CD8-positive, alpha-beta memory T cell (primary cell): ENCODE measurements at places on chromosomes 5 and 9.

DNA sequence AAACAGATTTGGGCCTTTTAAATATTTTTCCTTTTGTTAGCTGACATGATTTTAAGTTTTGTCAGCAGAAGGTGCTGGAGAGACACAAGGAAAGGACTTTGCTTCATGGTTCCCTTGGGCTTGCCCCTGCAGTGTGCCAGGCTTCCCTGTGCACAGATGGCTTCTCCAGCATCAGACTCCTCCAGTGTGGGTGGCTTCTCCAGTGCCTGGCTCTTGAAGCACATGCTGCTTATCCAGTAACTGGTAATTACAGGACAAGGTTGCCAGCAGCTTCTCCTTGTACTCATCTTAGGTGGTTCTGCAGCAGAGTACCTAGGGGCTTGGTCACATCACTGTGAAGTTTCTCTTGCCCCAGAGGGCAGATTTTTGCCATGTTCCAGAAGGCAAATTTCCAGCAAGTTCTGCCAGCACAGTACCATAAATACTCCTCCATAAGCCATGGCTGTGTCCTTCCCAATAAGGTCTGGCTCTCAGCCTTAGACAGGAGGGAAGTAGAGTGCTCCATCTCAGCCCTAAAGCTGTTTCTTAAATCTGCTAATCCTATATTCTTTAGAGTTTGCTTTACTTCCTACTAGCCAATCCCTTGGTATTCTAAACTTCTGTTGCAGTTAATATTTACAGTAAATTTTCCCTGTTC is 62.4 kb downstream of the PJA2 start:
- DNase-seq = no peak
- no peak overlapping the region for H3K27ac ChIP-seq
- no peak overlapping the region for H3K4me3 ChIP-seq

DNA sequence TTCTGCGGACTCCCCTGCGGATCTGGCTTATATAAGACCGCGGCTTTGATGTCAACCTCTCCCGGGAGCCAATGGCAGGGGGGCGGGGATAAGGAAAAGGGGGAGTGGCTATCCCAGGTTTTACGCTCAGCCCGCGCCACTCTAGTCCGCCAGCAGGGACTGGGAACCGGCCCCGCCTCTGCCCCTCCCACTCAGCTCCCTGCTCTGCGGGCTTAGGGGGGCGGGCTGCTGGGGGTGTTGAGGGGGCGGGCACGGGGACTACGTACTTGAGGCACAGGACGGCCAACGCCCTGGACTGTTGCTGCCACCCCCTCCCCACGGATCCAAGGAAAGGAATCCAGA is at the start of gene HAND1:
Gene HAND1, minus strand, starts transcription at position 4 of the 342 bp plus-strand sequence. CDS start 219 bp downstream, outside the sequence.
- no peaks in the 10 kb centered on the region for H3K36me3 ChIP-seq
- no peak for DNase-seq
- H3K27ac ChIP-seq = no peak within 1 kb of the TSS
- peaks cover 89% of the 10 kb centered on the region for H3K27me3 ChIP-seq

DNA sequence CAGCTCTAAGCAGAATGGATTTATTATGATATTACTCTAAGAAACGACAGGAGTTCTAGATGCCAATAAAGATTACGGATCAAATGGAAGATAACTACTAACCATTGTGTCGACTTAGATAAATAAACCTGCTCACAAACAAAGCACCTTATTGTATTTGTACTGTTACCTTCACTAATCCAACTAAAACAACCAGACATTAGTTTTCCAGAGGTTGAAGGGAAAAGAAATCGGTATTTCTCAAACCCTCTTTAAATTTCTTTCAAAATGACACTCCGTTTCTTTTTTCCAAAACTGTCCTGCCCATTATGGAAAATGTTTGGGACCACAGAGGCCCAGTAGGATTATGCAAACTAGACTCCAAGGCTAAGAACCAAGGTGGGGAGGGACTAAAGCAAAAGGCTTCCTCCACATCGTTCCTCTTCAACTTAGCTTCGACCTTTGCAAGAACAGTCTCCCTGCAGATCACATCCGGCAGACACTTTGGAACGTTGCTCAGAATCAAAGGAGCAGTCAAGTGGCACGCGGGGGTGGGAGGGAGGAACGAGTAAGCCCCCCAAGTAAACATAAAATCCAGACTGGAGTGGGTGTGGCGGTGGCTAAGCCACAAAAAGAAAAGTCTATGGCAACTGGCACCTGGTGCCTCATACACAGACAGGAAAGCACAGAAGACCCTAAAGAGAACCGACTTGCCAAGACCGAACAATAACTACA is 2.7 kb downstream of the MLLT3 start:
- H3K4me1 ChIP-seq = peaks cover 32% of the 10 kb centered on the region
- H3K36me3 ChIP-seq = no peaks in the 10 kb centered on the region
- peak; percentile 58 for DNase-seq
- H3K4me3 ChIP-seq = peak overlapping the region; percentile 39

DNA sequence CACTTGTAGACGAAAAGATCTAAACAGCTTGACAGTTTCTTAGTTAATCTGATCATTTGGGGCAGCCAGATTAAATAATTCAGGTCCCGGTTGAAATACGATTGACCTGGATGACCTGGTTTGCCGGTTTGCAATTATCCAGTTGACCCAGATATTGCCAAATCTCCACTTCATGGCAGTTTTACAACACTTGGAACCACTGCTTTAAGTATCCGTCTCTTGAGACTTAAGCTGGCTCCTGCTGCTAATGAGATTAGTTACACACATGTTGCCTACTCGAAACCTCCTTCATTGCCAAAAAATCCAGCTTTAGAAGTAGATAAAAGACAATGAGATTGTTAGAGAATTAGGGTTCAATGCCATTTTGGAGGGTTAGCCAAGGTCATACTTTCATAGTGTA is 136.2 kb upstream of the HAPLN1 start:
- no peak overlapping the region for H3K4me3 ChIP-seq
- H3K27me3 ChIP-seq = no peaks in the 10 kb centered on the region
- H3K27ac ChIP-seq = no peak overlapping the region
- H3K4me1 ChIP-seq = no peaks in the 10 kb centered on the region
- no peak for DNase-seq

- peaks cover 33% of the 10 kb centered on the region for H3K27me3 ChIP-seq
- no peak for DNase-seq
- H3K4me1 ChIP-seq = peaks cover 5% of the 10 kb centered on the region
Observed at GRCh38 chr5:178590924-178591423, 781 bp upstream of the COL23A1 start.

DNA sequence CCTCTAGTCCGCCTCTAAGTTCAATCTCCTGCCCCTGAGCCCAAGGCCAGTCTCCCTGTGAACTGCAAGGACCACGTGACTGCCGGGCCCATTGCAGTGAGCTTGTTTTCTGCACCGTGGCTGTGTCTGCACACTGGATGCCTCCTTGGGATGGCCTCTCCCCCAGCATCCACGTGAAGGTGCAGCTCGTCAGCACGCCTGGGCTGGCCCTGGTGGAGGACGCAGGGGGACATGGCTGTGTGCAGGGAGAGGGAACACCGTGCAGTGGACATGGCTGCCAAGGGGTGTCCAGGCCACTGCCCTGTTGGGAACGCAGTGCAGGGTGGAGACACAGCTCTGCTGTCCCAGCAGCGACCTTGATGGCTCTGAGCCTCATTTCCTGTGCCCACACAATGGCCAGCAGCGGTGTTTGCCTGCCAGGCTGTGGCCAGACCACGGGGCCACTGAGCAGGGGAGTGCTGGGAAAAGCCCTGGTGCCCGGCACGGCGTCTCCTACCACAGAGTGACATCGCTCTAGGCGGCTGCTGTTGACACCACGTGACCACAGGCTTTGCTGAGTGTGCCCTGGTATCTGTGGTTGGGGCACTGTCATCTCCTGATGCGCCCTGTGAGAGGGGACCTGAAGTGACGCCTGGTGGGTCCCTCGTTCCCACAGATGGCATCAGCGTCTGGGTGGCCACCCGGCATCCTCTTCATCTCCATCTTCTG is 26.9 kb upstream of the EXOC3 start:
- H3K36me3 ChIP-seq = no peaks in the 10 kb centered on the region
- no peaks in the 10 kb centered on the region for H3K4me1 ChIP-seq
- DNase-seq = no peak
- peak overlapping the region; percentile 69 for H3K27ac ChIP-seq

GRCh38 chr5:135671052-135671705 is 92.4 kb upstream of the CXCL14 start:
- no peaks in the 10 kb centered on the region for H3K36me3 ChIP-seq
- H3K27ac ChIP-seq = no peak overlapping the region
- no peak overlapping the region for H3K4me3 ChIP-seq

GRCh38 chr9:88814577-88814976 is 176.7 kb upstream of the S1PR3 start:
- no peak overlapping the region for H3K4me3 ChIP-seq
- H3K36me3 ChIP-seq = no peaks in the 10 kb centered on the region
- H3K27ac ChIP-seq = no peak overlapping the region
- no peaks in the 10 kb centered on the region for H3K27me3 ChIP-seq
- DNase-seq = no peak

DNA sequence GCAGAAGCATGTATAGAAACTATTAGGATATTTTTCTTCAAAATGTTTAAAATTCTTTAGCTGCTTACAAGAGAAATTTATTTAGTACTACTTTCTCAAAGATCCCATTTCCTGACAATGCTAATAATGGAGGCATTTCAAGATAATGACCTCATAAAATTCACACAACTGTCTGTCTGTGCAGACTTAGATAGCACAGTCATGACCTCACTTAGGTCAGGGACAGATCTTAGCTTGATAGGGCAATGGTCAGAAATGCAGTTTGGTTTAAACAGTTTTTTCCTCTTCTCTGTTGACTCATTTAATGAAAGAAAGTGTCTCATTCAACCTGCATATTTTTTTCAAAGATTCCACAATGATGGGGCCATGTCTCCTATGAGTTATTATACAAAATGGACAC is 128.4 kb downstream of the GRIA1 start:
- H3K27ac ChIP-seq = no peak overlapping the region
- H3K36me3 ChIP-seq = no peaks in the 10 kb centered on the region
- DNase-seq = no peak
- H3K27me3 ChIP-seq = no peaks in the 10 kb centered on the region
- no peaks in the 10 kb centered on the region for H3K4me1 ChIP-seq
- H3K4me3 ChIP-seq = no peak overlapping the region

DNA sequence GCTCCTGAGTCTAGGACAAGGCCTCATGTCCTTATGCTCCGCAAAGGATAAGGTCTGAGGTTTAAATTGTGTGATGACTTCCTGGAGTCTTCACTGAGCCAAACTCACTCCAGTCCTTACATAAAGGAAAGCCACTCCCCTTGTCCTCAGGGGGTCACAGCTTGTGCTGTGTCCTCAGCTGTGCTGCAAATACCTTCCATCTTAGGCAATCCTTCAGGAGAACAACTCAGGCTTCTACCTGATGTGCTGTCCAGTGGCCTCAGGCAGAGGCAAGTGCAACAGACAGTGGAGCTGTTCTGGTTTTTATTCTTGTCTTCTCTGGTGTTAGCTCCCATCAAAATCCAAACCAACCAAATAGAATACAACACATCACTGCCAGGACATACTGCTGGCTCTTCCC is 151.5 kb downstream of the TAF11L14 start:
- no peaks in the 10 kb centered on the region for H3K4me1 ChIP-seq
- H3K27me3 ChIP-seq = no peaks in the 10 kb centered on the region
- no peak overlapping the region for H3K4me3 ChIP-seq
- DNase-seq = no peak

GRCh38 chr5:10262995-10263394 is 12.9 kb downstream of the CCT5 start:
- H3K4me3 ChIP-seq = no peak overlapping the region
- H3K27ac ChIP-seq = no peak overlapping the region
- no peaks in the 10 kb centered on the region for H3K27me3 ChIP-seq
- peaks cover 64% of the 10 kb centered on the region for H3K36me3 ChIP-seq
- H3K4me1 ChIP-seq = no peaks in the 10 kb centered on the region

DNA sequence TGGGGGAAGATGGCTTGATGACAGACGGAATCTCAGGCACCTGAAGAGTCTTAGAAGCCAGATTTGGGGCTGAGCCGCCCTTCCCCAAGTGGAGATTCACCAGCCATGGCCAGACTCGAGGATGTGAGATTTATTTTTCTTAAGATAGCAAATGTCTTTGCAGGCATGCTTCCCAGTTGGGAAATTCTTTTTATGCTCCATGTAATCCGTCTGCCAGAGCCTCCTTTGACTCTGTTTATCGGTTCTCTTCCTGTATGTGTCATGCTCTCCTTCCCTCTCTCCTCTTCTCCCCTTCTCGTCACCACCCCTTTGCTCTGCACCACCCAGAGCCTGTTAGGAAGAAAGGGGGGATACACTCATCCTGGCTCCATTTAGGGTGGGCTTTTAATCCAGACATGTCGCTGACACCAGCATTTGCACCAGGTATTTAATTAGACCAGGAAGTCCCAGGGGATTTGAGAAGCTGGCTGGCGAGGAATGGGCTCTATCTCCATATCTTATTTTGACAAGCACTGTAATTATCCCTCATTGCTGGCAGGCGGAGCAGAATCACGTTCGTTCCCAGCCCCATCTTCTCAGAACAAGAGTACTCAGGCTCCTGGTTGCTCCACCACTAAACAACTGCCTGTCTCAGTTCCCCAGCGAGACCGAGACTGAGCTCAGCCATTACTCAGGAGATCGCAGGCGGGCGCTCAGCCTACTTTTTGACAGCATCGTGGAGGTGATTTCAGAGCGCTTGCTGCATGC is 50.9 kb downstream of the KCNIP1 start:
- H3K27ac ChIP-seq = no peak overlapping the region
- no peaks in the 10 kb centered on the region for H3K36me3 ChIP-seq
- no peak for DNase-seq
- no peak overlapping the region for H3K4me3 ChIP-seq

DNA sequence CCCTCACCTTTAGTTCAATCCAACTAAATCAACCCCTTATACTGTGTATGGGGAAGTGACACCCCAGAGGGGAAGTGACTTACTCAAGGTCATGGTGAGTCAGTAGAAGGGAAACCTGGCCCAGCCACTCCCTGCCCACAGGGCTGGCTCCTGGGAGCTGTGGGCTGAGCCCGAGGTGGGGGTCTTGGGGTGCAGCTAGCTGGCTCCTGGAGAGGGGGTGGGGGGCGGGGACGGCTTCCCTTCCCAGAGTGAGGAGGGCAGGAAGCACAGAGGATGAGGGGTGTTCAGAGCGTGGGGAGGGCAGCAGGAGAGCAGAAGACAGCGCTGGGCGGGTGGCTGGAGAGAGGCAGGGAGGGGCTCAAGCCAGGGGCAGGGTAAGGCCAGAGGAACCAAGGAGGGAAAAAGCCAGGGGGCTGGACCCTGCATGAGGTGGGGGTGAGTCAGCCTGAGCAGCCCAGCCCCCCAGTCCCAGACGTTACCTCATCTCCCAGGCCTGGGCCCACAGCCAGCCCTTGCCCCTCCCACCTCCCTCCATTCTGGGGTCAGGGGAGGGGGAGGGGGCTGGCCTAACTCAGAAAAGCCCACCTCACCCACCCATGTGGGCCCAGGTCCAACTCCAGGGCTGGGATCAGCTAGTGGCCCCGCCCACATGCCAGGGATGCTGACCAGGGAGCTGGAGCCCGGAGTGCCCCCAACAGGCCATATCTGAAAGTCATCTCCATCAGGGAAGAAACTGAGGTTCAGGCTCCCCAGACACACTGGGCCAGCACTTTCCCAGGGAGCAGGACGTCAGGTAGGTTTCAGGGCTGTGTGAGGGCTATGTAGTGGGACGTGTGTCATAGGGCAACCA is 2.8 kb downstream of the PDLIM7 start:
- H3K27ac ChIP-seq = peak overlapping the region; percentile 69
- H3K27me3 ChIP-seq = no peaks in the 10 kb centered on the region
- no peak overlapping the region for H3K4me3 ChIP-seq

GRCh38 chr9:137301081-137301947 is 757 bp downstream of the NRARP start:
- peaks cover 26% of the 10 kb centered on the region for H3K4me1 ChIP-seq
- H3K27ac ChIP-seq = peak overlapping the region; percentile 64
- H3K4me3 ChIP-seq = peak overlapping the region; percentile 19
- no peaks in the 10 kb centered on the region for H3K36me3 ChIP-seq
- no peak for DNase-seq

- no peaks in the 10 kb centered on the region for H3K36me3 ChIP-seq
- H3K27me3 ChIP-seq = no peaks in the 10 kb centered on the region
- H3K27ac ChIP-seq = no peak overlapping the region
- no peak overlapping the region for H3K4me3 ChIP-seq
Observed at GRCh38 chr9:83636813-83637212, 13.9 kb downstream of the IDNK start.
